Stimulated activated CD4-positive, alpha-beta T cell treated with anti-CD3 and anti-CD28 coated beads, Interleukin-4, amount 100 ng/mL, for 1 hour (primary cell): ENCODE measurements at places on chromosomes 3 and 15.

- no peak for DNase-seq
Observed at GRCh38 chr3:109375975-109376374, 38.6 kb upstream of the DPPA4 start.

DNA sequence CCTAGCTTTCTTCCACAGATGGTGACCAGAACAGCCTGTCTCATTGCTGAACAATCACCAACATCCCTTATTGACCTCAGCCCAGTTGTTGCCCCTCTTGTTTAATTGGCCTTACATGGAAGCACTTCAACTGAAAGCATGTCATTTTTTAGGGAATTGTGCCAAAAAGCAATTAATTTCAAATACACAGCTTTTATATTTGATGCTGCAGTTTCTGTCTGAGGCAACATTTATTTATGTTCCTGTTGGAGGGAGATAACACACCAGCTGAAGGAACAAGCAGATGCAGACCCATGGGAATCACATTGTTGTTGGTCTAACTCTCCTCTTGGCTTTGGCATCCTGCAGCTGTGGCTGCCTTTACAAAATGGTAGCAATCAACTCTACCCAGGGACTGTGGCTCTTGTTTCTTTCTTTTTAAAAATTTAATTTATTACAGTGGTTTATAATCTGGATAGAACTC is 498.1 kb upstream of the RGMA start:
- DNase-seq = no peak

DNA sequence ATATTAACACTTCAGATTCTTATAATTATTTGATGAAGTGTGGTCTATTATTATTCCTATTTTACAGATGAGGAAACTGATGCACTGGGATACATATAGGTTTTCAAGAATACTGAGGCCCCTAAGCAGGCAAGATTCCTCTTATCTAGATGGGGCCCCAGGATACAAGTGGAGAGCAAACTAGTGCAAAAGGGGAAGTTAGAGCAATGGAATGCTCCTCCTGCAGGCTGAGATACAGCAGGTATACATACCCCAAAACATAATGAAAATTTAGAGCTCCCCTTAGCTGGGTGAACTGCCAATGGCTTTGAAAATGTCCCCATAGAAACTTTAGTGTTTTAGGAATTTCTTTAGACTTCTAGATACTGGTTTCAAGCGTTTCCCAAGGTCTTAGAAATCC is 247.1 kb downstream of the CHST2 start:
- DNase-seq = no peak

DNA sequence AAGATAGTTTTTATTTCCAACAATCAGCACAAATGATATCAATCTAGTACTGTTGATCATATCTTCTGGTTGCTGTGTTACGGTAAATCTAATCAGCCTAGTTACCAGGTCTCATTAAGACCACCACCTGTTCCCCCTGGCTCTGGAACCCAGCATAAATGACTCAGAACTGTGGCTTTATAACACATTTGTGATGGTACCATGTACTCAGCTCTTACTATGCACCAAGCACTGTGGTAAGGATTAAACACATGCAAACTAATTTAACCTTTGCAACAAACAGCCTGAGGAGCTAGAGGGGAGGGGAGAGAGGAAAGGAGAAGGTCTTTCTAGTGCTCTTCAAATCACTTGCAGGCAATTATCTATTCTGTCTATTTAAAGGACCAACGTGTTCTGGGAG is 173.9 kb upstream of the LMCD1 start:
- DNase-seq = no peak

DNA sequence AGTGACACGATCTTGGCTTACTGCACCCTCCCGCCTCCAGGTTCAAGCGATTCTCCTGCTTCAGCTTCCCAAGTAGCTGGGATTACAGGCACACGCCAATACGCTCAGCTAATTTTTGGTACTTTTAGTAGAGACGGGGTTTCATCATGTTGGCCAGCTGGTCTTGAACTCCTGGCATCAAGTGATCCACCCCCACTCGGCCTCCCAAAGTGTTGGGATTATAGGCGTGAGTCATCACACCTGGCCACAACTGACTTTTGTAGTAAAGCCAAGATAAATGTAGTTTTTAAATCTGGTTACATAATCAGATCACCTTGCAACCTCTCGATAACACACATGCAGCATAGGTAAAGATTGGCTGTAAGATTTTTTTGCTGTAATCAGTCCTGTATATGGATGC is 657.5 kb upstream of the DPPA4 start:
- DNase-seq = no peak

DNA sequence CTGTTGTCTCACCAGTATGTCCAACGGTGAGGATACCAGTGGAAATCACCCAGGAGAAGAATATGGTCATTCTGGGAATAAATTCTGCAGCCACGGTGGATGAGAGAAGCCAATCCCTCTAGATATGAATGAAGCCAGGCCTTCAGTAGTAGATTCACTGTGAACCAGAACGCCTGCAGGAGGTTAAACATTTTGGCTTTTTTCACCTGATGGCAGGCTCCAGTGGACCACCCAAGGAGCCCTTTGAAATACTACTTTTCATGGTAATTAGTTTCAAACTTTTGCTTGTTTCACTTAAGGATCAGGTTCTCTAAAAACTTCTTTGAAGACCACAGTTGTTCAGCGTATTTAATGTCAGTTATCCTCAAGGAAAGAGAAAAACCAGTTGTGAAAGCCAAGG is 353.4 kb downstream of the RORA start:
- no peak for DNase-seq

GRCh38 chr3:41900265-41900664 is 61.6 kb downstream of the ULK4 start:
- DNase-seq = no peak

DNA sequence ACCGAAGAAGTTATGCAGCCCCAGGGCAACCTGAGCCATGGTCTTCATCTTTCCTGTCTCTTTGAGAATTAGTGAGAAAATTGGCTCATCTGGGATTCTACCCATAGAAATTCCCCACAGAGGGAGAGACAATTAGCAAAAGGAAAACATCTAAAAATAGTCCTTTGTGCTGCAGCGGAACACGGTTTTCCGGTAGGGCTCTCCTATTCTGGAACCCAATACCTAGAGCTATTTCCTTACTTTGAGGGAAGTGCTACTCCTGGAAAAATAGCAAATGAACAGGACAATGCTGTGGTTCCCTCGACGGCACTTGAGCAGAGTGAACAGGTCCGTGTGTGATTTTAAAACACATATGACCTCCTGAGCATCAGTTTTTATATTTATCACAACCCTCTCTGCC is 210.5 kb downstream of the FGF12 start:
- no peak for DNase-seq

DNA sequence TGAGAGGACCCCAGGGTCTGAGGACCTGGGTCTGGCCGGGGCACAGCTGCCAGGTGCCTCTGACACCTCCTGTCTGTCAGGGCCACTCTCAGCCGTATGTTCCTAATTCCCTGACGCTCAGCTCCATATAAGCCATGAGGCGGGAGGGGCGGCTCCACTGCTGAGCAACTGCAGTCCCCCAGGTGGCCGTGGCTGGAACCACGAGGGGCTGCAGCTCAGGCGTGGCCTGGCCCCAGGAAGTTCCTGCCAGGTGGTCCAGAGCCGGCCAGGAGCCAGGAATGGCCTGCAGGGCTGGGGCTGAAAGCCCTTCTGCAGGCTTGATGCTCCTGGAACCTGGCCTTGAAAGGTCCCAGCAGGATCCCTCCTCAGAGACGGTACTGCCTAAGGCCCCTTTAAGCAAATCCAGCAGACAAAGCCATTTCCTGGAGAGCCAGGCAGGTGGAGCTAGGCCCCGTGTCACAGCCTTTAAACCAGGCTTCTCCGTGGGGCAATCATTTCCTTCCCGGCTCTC is 118.0 kb downstream of the CHSY1 start:
- DNase-seq = no peak

DNA sequence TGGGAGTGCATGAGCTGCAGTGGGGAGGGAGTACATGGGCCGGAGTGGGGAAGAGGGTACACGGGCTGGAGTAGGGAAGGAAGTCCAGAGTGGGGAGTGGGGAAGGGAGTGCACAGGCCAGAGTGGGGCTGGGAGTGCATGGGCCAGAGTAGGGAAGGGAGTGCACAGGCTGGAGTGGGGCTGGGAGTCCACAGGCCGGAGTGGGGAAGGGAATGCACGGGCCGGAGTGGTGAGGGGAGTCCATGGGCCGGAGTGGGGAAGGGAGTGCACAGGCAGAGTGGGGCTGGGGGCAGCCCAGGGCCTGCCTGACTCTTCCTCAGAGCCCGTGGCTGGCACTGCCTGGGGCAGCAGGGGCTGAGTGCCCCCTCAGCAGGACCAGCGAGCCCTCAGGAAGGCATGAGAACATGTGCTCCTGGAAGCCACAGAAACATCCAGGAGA is 40.7 kb downstream of the KLF15 start:
- no peak for DNase-seq

DNA sequence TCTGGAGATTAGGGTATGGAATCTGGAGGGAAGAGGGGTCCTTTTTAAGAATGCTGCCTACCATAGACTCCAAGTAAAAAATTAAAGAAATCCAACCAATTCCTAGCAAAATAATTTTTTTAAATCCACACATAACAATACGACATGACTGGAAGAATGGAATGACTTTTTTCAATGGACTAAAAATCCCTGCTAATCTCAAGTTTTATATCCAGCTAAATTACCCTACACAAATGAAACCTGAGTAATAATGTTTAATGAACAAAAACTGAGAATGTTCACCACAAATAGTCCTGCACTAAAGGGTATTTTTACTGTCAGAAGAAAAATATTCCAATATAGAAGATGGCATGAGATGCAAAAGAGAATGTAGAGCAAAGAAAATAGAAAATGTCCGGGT is 220.3 kb upstream of the AGTR1 start:
- no peak for DNase-seq

GRCh38 chr15:51992953-51993352 is 21.4 kb upstream of the LEO1 start:
- no peak for DNase-seq

- no peak for DNase-seq
Observed at GRCh38 chr3:58613236-58614132, 36.3 kb upstream of the FAM107A start.
